ENCODE measurements at places on chromosomes 12 and 14.

DNA sequence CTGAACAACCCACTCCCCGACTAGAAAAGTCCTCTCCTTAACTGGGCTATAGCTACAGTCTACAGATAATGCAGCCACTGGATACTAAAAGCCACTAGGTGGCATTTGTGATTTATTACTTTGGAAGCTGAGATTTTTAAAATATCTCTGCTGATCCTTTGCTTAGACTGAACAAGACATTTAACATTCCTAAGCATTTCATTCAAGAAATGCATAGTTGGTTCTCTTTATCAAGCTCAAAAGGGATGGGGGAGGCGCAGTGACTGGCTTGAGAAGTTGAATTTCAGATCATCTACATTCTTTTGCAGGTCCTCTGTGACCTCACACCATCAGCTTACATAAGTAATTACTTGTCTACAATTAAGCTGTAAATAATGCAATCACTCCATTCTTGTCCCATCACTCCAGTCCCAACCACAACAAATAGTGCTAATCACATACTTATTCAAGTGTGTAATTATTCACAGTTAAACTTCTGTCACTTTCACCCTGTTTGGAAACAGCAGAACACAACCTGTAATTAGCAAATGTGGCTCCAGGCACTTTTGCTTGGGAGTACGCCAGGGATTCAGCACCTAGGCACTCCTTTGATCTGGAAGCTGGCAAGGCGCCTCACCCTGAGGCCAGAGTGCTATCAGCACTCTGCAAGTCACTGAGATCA lies 203.6 kb downstream of the NOVA1 start:
- no peak for DNase-seq

DNA sequence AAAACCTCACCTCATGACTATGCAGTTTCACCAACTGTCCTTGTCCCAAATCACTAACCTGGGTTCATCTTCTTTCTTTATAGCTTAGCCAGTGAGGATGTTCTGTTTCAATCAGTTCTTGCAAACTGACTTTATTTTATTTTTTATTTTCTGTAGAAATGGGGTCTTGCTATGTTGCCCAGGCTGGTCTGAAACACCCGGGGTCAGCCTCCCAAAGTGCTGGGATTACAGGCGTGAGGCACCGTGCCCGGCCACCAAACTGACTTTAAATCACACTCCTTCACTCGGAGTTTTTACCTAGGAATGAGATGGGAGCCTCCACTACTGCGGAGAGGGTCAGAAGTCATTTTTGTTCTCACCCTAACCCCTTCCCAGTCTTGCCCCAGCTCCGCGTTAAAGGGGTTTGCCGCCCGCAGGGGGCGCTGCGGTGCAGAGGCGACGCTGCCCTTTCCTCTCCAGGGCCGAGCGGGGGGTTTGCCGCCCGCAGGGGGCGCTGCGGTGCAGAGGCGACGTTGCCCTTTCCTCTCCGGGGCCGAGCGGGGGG lies 7.0 kb upstream of the B4GALNT3 start:
- DNase-seq: no peak

GRCh38 chr12:8157484-8158198 lies 826 bp downstream of the ZNF705A start:
- DNase-seq: peak; percentile 9

GRCh38 chr12:115636546-115636945 lies 640.9 kb downstream of the MED13L start:
- DNase-seq: no peak

DNA sequence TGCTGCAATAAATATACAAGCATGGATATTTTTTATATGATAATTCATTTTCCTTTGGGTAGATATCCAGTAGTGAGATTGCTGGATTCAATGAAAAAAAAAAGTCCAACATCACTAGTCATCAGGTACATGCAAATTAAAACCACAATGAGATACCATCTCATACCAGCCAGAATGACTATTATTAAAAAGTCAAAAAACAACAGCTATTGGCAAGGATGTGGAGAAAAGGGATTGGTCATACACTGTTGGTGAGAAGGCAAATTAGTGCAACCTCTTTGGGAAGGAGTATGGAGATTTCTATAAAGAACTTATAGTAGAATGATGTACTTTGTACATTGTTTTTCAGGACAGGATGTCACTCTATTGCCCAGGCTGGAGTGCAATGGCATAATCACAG lies 531.2 kb upstream of the MGAT4C start:
- no peak for DNase-seq
